ENCODE measurements at places on chromosomes 3 and 15.

- DNase-seq: peak; percentile 83
Measured at GRCh38 chr3:158644345-158644908, at the start of gene GFM1. Gene GFM1, plus strand, starts transcription at chr3:158644527. Its CDS starts 108 bp downstream, at chr3:158644635.

DNA sequence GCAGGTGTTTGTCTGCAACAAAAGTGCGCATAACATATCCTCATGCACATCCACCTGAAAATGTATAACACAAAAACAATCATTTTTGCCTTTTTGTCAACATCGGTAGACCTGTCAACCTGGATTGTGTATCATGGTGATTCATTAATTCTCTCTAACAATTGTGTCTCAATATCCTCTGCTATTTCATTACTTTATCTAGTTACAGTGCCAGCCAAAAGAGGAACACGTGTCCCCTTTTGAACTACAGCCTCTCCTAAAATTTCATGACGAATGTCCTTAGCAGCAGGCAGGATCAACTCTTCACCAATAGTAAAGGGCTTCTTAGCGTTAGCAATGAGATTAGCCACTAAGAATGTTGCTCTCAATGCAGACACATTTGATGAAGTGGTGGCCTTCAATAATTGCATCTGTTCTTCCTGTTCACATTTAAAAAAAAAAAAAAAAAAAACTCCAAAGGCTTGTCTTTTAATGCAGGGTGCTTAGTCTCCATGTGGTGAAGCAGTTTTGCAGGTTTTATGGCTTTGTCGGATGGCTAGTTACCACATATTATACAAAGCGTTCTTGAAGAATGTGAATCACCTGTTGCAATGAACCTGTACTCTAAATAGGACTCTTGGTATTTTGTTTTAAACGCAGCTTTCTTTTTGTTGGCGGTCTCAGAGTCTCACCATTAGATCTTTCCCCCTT, 45.7 kb upstream of the MCTP2 start:
- no peak for DNase-seq

- no peak for DNase-seq
Measured at GRCh38 chr3:196323691-196324090, 5.7 kb upstream of the DYNLT2B start.

DNA sequence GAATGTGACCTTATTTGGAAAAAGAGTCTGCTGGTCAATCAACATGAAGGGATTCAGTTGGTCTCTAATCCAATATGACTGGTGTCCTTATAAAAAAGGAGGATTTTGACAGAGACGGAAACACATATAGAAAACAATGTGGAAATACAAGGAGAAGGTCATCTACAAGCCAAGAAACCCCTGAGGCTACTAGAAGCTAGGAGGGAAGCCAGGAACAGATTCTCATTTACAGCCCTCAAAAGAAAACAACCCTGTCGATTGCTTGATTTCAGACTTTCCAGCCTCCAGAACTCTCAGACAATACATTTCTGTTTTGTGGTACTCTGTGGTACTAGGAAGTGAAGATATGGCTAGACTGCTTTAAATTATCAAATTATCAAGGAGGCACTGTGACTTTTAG, 162.9 kb upstream of the IGF1R start:
- DNase-seq: no peak

GRCh38 chr3:32644380-32644779, 40.6 kb upstream of the CNOT10 start:
- DNase-seq: no peak

GRCh38 chr15:26983822-26984221, 12.8 kb downstream of the GABRG3 start:
- no peak for DNase-seq

- DNase-seq: no peak
Measured at GRCh38 chr3:181913254-181913653, 201.5 kb downstream of the SOX2 start.

DNA sequence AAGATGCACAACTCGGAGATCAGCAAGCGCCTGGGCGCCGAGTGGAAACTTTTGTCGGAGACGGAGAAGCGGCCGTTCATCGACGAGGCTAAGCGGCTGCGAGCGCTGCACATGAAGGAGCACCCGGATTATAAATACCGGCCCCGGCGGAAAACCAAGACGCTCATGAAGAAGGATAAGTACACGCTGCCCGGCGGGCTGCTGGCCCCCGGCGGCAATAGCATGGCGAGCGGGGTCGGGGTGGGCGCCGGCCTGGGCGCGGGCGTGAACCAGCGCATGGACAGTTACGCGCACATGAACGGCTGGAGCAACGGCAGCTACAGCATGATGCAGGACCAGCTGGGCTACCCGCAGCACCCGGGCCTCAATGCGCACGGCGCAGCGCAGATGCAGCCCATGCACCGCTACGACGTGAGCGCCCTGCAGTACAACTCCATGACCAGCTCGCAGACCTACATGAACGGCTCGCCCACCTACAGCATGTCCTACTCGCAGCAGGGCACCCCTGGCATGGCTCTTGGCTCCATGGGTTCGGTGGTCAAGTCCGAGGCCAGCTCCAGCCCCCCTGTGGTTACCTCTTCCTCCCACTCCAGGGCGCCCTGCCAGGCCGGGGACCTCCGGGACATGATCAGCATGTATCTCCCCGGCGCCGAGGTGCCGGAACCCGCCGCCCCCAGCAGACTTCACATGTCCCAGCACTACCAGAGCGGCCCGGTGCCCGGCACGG, 991 bp downstream of the SOX2 start:
- no peak for DNase-seq

GRCh38 chr15:28959326-28959725, 73.6 kb downstream of the APBA2 start:
- DNase-seq: no peak

- DNase-seq: no peak
Measured at GRCh38 chr3:112508261-112508660, 9.0 kb upstream of the BTLA start.

DNA sequence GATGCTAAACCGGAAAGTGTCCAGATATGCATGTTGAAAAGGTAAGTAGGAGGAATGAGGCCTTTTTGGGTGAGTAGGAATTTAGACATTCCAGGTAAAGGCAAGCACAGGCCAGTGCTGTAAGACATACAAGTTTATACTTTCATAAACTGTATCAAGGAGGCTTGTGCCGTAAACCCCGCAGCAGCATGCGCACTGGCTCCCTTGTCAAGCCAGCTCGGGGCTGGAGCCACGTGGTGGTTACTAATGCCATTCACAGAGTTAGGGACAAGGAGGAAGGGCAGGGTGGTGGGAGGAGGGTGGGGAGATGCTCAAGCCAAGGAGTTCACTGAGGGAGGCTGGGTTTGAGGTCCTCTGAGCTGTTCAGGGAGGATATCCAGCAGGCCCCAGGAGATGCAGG, 35.8 kb downstream of the PLD1 start:
- DNase-seq: no peak

DNA sequence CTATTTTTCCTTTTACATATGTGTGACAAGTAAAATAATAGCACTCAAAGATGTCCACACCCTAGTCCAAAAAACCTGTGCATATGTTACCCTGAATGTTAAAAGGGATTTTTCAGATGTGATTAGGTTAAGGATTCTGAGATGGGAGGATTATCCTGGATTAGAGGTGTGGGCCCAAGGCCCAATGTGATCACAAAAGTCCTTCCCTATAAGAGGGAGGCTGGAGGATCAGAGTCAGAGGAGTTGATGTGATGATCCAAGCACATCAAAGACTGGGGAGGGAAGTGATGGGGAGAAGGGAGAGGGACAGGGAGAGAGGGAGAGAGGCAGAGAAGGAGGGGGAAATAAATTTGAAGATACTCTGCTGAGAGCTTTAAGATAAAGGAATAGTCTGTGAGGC, 512.6 kb downstream of the PLOD2 start:
- DNase-seq: no peak

DNA sequence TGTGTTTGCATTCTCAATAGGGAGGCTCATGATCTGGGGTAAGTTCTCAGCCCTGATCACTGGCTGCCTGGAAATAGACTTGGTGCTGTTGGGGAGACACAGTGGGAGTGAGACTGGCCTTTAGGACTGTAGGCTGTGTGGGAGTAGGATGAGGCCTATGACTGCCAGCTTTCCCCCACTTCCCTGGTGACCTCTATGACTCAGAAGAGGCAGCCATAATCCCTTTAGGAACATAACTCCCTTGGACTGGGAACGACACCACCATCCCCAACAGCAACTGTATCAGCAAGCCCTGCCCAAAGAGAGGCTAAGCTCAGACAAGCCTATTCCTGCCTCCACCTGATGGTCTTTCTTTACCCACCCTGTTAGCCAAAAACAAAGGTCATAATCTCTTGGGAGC, 91.3 kb downstream of the SUCNR1 start:
- DNase-seq: no peak

- DNase-seq: no peak
Measured at GRCh38 chr3:53750253-53751210, 95.7 kb downstream of the CHDH start.

DNA sequence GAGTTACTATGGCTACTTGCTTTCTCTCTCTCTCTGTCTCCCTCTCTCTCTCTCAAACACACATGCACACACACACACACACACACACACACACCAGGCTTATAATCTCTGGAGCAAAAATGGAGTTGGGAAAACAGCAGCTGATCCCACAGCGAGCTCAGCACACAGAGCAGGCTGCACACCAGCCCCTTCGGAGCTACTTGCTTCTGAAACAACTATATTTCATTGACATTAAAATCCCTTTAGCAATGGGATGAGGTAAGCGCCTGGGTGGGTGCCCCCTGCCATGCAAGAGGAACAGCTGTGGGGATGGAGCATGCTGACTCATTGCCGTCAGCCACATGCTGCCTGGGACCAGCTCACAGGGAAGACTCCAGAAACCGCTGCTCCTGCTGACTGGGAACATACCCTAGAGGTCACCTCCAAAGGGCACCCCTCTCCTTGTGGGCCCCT, 45.7 kb downstream of the B3GNT5 start:
- DNase-seq: no peak

- DNase-seq: no peak
Measured at GRCh38 chr15:88635318-88635717, 3.5 kb upstream of the ISG20 start.

GRCh38 chr15:92682741-92683510, 27.4 kb upstream of the FAM174B start:
- no peak for DNase-seq

DNA sequence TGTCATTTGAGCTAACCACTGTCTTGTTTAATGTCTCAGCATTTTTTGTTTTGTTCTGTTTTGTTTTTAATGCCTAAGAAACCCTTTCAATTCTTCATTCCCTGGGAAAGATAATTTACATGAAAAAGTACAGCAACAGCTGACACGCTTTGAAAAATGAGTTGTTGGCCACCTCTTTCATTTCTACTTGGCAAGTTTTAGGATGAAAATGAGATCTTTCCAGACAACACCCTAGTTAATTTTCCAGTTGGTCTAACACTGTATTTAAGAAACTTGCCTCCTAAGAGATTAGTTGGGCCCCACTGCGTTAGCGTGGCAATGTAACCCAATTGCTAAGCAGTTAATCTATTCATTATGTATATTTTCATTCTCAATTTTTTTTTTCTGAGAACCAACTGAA, 194.0 kb upstream of the LRRN1 start:
- no peak for DNase-seq

- DNase-seq: no peak
Measured at GRCh38 chr3:78507196-78507984, 1260.4 kb downstream of the ROBO1 start.

GRCh38 chr3:184651904-184652303, 60.0 kb downstream of the MAGEF1 start:
- DNase-seq: no peak

GRCh38 chr3:194988495-194989165, 282.3 kb downstream of the XXYLT1 start:
- DNase-seq: no peak

GRCh38 chr3:141643391-141643790, 94.7 kb upstream of the RNF7 start:
- DNase-seq: no peak

DNA sequence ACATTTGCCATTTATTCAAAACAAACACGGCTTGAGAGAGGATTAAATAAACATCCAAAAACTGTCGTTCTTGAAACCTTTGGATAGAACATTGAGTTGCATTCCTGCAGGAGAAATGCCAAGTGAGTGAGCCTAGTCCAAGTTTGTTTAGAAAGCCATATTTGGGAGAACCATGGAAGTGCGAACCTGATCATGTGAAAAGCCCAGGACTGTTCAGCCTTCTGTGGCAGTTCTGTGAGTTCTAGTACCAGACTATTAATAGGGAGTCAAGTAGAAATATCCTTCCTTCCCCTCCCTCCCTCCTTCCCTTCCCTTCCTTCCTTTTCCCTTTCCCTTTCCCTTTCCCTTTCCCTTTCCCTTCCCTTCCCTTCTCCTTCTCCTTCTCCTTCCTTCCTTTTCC, 470.4 kb downstream of the LPP start:
- DNase-seq: no peak

GRCh38 chr15:74954515-74954914, 2.1 kb downstream of the RPP25 start:
- no peak for DNase-seq

DNA sequence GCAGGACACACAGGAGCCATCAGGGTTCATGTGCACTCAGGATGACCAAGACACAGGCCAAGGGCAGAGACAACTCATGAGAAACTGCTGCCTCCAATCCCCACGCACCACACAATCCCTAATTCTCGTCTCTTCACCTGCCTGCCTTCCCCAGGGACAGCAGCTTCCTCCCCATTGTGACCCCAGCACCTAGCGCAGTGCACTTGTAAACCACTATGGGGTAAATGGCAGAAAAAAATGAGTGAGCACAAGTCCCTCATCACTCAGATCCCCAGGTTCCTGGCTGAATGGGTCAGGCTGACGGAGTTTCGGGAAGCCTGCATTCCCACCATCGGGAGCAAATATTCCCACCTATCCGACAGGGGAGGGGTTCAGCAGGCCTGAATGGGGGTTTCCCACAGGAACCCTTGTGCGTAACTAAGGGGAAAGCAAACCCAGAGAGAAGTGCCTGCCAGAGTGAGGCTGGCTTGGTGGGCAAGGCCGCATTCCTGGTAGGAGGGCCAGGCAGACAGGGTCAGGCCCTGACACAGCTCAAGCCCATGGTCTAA, 18.8 kb downstream of the PLXNB1 start:
- DNase-seq: no peak
